ENCODE measurements at places on chromosomes 13 and 19. TPM values are rescaled to one million over a fixed set of nuclear protein-coding genes. Genes with fewer than 3 reads are reported as not detected.

DNA sequence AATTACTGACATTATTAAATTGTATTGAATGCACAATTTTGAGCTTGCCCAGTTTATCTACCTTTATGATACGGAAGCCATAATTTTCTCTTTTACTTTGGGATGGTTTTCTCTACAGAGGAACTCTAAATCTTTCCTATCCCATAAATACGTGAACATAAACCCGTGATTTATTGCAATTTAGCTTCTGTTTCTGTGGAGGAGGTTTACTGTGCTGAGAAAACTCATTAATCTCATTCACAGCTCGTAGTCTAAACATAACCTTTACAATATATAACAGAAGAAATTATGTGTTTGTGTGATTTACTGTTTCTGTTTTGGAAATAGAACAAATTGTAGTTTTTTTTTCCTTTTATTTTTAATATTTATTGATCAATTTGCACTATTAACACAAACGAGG lies 207.1 kb upstream of the PCDH9 start:
- DNase-seq, result no peak
- no peak overlapping the region for H3K4me3 ChIP-seq
- H3K36me3 ChIP-seq, result no peaks in the 10 kb centered on the region
- H3K27ac ChIP-seq, result no peak overlapping the region
- H3K4me1 ChIP-seq, result no peaks in the 10 kb centered on the region

DNA sequence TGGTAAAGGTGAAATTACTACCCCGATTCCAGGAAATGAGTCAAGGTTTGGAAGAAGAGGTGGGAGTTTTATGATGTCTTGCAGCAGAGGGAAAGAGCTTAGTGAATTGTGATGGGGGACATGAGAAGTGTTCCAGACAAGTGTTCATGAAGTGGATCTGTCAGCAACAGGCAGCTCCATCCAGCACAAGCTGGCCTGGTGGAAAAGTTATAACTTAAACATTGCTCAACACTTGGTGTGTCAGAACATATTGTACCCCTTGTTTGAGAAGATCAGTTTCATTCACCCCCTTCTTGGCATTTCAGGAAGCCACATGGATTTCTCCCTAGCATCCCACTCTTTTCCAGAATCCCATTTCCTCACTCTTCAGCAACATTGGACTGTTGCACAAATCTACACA lies 222.0 kb downstream of the B3GLCT start:
- no peak for DNase-seq
- no peaks in the 10 kb centered on the region for H3K36me3 ChIP-seq

DNA sequence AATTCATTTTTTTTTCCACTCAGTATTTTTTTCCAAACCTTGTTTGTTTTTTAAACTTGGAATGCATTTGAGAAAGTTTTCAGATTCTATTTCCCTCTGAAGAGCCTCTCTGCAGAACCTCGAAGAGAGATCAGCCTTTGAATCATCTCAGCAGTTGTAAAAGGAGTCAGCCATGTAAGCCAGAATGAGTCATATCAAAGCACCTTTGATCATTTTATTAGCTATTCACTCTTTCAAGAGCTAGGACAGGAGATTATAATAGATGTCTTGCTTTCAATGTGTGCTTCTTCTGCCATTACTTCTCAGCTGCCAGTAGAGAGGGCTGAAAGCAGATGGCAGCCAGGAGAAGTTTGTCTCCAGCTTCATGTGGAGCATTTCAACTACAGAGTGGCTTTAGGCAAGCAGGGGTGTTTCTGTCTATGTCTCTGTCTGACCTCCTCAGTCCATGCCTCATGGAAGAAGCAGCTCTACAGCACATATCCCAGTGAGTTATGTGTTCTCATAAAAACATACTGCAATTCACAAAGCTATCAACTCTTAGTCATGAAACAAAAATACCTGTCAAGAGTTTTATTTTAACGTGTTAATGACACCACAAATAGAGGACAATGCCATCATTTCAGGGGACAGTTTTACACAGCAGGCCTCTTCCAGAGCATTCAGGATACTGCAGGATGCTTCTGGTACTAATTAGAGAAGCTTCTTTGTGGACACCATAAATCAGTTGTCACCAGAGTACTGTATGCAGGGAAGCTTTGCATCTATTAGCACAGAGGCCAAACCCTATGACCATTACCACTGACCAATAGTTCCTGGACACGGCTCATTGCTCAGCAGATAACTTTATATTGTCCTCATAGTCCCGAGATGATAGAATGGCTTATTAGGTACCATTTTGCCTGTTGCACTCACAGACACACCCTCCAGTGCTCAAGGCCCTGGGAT lies 94.3 kb downstream of the NHLRC3 start:
- H3K27ac ChIP-seq, result no peak overlapping the region
- H3K4me1 ChIP-seq, result no peaks in the 10 kb centered on the region
- H3K27me3 ChIP-seq, result no peaks in the 10 kb centered on the region
- H3K36me3 ChIP-seq, result no peaks in the 10 kb centered on the region
- no peak overlapping the region for H3K4me3 ChIP-seq

DNA sequence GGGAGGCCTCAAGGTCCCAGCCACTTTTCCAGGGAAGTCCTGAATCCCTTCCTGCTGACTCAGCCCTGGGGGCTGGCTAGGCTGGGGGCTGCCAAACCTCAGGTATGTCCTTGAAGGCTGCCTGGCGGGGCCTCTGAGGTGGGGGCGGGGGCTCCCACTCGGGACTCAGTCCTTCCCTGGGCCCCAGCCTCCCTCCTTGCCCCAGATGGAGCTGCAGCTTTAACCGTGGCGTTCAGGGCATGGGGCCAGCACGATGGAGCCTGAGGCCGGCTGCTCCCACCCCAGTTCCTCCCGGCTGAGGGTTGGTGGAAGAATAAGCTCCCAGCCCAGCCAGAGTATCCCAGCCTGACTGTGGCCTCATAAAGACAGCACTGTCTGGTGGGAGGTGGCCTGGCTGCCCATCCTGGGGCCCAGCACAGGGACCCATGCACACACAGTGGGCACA lies 12.4 kb downstream of the CILP2 start:
- no peak overlapping the region for H3K27ac ChIP-seq
- H3K4me1 ChIP-seq, result no peaks in the 10 kb centered on the region
- DNase-seq, result no peak
- no peaks in the 10 kb centered on the region for H3K36me3 ChIP-seq
- no peak overlapping the region for H3K4me3 ChIP-seq

DNA sequence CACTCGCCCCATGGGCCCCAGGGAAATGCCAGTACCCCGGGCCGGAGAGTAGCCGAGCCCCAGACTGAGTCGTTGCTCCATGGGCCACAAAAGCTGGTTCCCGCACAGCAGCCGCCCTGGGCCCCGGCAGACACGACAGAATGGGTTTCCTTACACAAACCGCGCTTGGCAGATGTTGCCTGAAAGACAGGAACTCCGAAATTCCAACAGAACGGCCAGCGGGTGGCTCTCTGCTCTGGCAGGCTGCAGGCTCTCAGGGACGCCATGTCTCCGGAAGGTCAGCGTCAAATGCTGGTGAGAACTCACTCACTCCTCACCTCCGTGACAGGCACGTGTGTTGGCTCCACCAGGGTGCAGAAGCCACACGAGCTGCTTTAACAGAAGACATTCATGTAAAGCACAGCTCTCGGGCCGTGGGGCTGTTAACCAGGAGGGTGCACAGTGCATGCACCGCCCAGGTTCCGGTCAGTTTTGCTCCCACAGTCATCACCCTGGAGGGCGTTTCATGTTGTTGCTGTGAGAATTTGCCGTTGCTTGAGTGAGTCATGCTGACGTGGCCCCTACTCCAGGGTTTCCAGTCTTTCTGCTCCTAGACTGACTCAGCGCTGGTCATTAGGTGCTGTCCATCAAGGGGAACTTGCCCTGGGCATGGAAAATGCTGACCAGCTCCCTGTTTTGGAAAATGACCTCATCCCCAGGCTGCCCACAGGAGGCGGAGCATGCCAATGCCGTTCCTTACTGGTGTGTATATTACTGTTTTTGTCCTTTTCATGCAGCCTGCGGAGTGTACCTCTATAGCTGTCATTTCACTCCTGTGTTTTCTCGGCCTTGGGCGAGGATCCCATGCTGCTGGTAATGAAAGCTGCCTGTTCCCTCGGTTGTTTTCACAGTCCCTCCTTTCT lies 44.8 kb downstream of the ANKRD10 start:
- H3K27ac ChIP-seq, result peak overlapping the region; percentile 94
- H3K27me3 ChIP-seq, result no peaks in the 10 kb centered on the region
- DNase-seq, result peak; percentile 99
- H3K36me3 ChIP-seq, result no peaks in the 10 kb centered on the region

DNA sequence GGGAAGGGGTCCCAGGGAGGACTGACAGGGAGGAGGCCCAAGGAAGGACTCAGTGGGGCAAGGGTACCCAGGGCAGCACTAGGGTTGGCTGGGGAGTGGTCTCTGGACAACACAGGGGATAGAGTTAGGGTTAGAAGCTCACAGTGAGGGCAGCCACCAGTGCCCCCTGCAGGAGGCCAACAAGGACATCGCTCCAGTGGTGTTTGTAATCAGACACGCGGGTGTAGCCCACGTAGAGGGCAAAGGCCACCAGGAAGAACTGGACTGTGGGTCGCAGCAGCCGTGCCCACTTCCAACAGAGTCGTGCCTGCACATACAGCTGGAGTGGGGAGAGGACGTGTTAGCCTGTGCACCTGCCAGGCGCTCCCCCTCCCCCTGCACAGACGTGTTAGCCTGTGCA lies 9.2 kb downstream of the PLPP2 start:
- no peaks in the 10 kb centered on the region for H3K27me3 ChIP-seq
- no peaks in the 10 kb centered on the region for H3K36me3 ChIP-seq
- no peaks in the 10 kb centered on the region for H3K4me1 ChIP-seq
- H3K4me3 ChIP-seq, result no peak overlapping the region
- no peak for DNase-seq
- no peak overlapping the region for H3K27ac ChIP-seq

VSTM2B gene
- not detected for total RNA-seq

IZUMO2 gene
- total RNA-seq, result not detected

FFAR1 gene
- total RNA-seq, result not detected

DNA sequence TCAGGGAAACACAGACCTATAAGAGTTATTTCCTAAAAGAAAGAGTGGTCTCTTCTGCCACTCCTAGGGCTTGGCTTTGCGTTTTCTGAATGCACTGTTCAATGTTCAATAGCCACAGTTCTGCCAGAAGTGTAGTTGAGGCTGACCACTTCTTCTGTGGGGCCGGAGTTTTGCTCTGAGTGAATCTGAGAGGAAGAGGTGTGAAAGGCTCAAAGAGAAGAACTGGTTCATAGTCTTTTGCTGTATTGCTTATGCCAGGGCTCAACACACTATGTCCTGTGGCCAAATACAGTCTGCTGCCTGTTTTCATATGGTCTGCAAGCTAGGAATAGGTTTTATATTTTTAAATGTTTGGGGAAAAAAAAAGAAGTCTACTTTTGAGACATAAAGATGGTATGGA lies 128.2 kb downstream of the STOML3 start:
- no peak overlapping the region for H3K27ac ChIP-seq
- no peak for DNase-seq

GRCh38 chr13:38635030-38635429 lies 51.8 kb upstream of the FREM2 start:
- no peaks in the 10 kb centered on the region for H3K36me3 ChIP-seq
- no peaks in the 10 kb centered on the region for H3K4me1 ChIP-seq
- no peak for DNase-seq
- H3K4me3 ChIP-seq, result no peak overlapping the region
- H3K27me3 ChIP-seq, result no peaks in the 10 kb centered on the region

- no peak overlapping the region for H3K4me3 ChIP-seq
- no peaks in the 10 kb centered on the region for H3K4me1 ChIP-seq
- no peaks in the 10 kb centered on the region for H3K36me3 ChIP-seq
- H3K27me3 ChIP-seq, result no peaks in the 10 kb centered on the region
- DNase-seq, result no peak
Measured at GRCh38 chr13:81041761-81042160, 700.8 kb upstream of the SPRY2 start.

DNA sequence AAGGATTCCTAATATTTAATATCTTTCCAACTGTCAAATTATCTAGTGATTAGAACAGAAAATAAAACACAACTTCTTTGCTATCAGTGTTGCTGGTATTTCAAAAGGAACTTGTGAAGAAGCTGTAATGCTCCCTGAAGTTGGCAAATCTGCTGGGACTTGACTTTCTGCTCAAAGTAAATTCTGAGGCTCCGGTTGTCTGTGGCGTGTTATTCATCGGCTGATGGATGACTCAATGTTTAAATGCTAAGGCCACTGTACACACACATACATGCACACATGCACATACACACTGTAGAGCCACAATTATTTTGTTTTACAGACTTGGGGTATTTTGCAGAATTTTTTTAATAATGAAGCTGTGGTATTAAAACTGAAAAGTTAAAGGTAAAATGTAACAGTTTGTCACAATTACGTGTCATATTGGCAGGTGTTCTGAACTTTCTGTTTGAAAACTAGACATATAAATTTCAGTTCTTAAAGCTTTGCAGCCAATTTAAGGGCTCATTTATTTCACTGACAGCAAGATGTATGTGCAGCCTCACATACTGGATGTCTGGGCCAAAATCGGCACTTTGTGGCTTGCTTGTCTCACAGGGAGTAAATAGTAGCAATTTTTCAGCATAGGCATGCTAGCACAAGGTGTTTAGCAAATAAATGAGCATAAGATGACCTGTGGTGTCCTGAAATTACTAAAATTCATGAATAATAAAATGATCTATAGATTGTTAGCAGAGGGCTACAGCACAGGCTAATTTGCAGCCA lies 1691.7 kb upstream of the PCDH20 start:
- no peak overlapping the region for H3K27ac ChIP-seq
- no peaks in the 10 kb centered on the region for H3K27me3 ChIP-seq
- DNase-seq, result no peak
- H3K4me1 ChIP-seq, result no peaks in the 10 kb centered on the region
- H3K36me3 ChIP-seq, result no peaks in the 10 kb centered on the region

- H3K4me3 ChIP-seq, result no peak overlapping the region
- no peak for DNase-seq
- no peaks in the 10 kb centered on the region for H3K4me1 ChIP-seq
- no peak overlapping the region for H3K27ac ChIP-seq
- H3K27me3 ChIP-seq, result no peaks in the 10 kb centered on the region
Measured at GRCh38 chr19:33462112-33462791, 59.3 kb downstream of the PEPD start.

ZNF837 gene
- total RNA-seq, result 1.6 TPM

SNAPC2 gene
- 13.3 TPM for total RNA-seq

GRCh38 chr19:3007975-3008374 lies 21.1 kb downstream of the TLE2 start:
- H3K36me3 ChIP-seq, result no peaks in the 10 kb centered on the region
- H3K27me3 ChIP-seq, result no peaks in the 10 kb centered on the region
- no peak overlapping the region for H3K4me3 ChIP-seq
- no peak for DNase-seq
- H3K27ac ChIP-seq, result no peak overlapping the region

DNA sequence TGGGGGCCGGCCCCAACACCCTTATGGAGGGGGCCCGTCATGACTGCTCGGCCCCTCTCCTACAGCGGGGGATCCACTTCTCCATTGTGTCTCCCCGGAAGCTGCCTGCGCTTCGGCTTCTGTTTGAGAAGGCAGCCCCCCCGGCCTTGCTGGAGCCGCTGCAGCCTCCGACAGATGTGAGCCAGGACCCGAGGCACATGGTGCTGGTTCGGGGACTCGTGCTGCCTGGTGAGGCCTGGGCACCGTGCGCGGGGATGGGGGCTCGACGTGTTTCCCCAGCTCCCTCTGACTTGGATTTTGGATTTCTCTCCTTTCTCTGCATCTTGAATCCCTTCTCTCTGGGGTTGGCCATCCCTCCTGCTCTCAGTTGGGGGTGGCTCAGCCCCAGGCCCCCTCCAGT lies 11.6 kb downstream of the MED25 start:
- H3K4me3 ChIP-seq, result no peak overlapping the region
- peaks cover 51% of the 10 kb centered on the region for H3K36me3 ChIP-seq
- H3K27me3 ChIP-seq, result no peaks in the 10 kb centered on the region

- no peak overlapping the region for H3K27ac ChIP-seq
- H3K4me1 ChIP-seq, result no peaks in the 10 kb centered on the region
- H3K27me3 ChIP-seq, result no peaks in the 10 kb centered on the region
- H3K36me3 ChIP-seq, result no peaks in the 10 kb centered on the region
- H3K4me3 ChIP-seq, result no peak overlapping the region
Measured at GRCh38 chr13:31408927-31409326, 209.2 kb downstream of the B3GLCT start.

ZNF8 gene
- 11.4 TPM for total RNA-seq

All from thoracic aorta (tissue), 2 donors.